ENCODE measurements at places on chromosomes 12 and 14.

DNA sequence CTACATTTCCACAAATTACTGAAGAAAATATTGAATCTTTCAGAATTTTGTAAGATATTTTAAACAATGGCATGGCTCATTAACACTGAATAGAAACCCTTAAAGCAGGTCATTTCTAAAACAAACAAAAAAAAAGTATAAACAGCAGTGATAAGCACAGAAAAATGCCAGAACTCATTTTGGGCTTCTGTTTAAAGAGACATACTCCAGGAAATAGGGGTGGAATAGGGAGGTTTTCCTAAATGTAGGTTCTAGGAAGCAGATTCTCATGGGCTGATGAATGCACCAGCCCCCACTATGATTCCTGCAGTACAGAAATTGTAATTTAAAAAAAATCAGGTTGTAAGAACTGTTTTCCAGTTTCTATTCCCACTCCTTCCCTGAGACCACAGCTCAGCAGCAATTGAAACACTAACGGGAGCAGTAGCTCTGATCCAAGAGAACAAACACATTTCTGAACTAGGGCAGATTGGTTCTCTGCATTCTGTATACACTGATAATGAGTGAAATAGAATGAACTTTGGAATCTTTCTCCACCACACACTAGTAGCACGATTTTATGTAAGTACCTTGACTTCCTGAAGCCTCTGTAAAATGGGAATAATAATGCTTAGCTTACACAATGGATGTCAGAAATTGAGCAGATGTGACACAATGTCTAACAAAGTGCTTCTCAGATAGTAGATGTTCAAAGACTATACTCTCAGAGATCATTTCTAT is 115.6 kb upstream of the TMTC1 start:
- no peak for DNase-seq

- no peak for DNase-seq
These were observed 72.7 kb downstream of the MNAT1 start for GRCh38 chr14:60807247-60807646.

- DNase-seq, result no peak
These were observed 323.7 kb downstream of the TMEM121 start for GRCh38 chr14:105849933-105850626.

GRCh38 chr12:57234571-57235016 is 5.1 kb downstream of the SHMT2 start:
- no peak for DNase-seq

DNA sequence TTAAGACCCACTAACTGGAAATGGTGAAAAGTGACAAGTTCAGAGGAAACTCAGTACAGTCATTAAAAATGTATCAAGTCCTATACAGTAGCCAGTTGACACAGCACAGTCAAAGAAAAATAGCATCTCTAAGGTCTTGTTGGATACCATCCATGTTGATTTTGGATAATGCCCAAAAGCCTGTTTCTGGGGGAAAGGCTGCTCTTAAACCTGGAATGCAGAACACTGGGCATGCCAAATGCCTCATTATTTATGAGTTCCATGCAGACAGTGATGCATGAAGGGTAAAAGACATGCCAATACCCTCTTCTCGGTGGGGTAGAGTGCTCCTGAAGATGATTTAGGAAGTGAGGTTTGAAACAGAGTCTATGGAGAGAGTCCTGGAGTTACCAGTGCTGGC is 29.6 kb downstream of the KCNK13 start:
- no peak for DNase-seq

All from glomerular endothelial cell (primary cell).